ENCODE measurements at places on chromosomes 2 and 18.

DNA sequence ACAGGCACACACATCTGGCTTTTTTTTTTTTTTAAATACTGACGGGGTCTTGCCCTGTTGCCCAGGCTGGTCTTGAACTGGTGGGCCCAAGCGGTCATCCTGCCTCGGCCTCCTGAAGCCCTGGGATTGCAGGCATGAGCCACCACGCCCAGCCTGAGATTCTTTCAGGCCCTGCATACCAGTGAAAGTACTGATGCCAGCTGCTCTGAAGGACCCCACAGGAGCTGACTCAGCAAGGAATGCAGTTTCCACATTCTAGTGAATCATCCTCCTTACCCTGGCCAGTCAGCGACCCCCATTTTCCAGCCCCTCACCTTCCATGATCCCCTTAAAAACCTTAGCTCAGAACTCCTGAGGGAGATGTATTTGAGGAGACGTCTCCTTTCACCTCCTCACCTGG, 5.8 kb upstream of the DTYMK start:
- no peak overlapping the region for H3K4me3 ChIP-seq
- no peak for DNase-seq
- H3K27me3 ChIP-seq: no peaks in the 10 kb centered on the region
- peaks cover 83% of the 10 kb centered on the region for H3K36me3 ChIP-seq
- no peak overlapping the region for H3K27ac ChIP-seq

DNA sequence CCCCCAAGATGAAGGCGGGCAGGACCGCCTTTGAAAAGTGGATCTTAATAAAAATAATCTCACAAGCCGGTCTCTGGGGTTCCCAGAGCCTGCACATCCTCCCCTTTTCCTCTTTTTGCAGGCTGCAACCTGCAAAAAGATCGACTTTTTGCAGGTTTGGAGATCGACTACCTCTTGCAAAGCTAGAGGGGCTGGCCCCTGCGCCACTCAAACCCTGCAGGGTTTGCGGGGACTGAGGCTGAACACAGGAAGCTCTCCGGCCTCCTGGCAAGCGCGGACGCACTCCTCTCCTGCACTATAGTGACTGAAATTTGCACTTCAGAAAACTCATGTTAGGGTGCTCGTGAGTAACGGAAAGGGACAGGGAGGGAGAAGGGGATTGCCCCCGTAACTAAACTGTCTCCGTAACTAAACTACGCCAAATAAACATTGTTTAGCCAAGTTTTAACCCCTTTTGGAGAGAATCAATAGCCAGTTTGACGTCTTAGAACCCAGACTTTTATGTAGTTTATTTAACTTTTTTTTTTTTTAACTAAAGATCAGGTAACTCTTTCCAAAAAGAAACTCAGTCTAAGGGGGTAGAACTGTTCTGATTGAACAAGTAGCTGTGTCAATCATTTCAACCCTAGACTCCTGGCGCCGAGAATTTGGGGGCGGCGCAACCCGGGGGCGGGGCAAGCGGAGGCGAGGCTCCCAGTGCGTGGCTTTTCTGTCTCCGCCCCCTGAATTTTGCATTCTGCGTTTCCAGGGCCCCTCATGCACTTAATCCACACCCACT, 2.5 kb downstream of the IGFBP5 start:
- peaks cover 33% of the 10 kb centered on the region for H3K4me1 ChIP-seq
- H3K36me3 ChIP-seq: no peaks in the 10 kb centered on the region
- peak; percentile 81 for DNase-seq
- peak overlapping the region; percentile 73 for H3K27ac ChIP-seq

DNA sequence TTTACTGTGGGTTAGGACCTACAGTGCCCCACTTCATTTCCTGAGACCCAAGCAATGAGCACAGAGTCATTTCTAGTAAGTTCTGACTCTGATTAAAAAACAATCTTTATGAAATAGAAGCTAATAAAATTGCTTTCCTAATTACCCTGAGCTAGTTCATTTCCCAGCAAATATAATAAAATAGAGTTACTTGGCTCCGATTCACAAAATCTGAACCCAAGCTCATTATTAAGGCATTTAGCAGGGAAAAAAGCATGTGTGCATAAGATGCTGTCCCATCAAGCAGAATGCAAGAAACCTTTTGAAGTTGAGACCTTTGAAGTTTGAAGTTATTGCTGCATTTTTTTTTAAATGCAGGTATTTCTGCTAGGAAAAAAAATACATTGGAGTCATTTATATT, 629.1 kb downstream of the BCL11A start:
- no peaks in the 10 kb centered on the region for H3K27me3 ChIP-seq
- no peak overlapping the region for H3K27ac ChIP-seq

- peaks cover 9% of the 10 kb centered on the region for H3K4me1 ChIP-seq
- no peaks in the 10 kb centered on the region for H3K27me3 ChIP-seq
- H3K4me3 ChIP-seq: no peak overlapping the region
- H3K27ac ChIP-seq: no peak overlapping the region
These were observed 38.0 kb upstream of the COL5A2 start for GRCh38 chr2:189217541-189217940.

GRCh38 chr2:127226520-127227263, 6.6 kb upstream of the CYP27C1 start:
- peak overlapping the region; percentile 88 for H3K27ac ChIP-seq
- peaks cover 13% of the 10 kb centered on the region for H3K4me1 ChIP-seq
- H3K27me3 ChIP-seq: peaks cover 51% of the 10 kb centered on the region
- no peaks in the 10 kb centered on the region for H3K36me3 ChIP-seq

DNA sequence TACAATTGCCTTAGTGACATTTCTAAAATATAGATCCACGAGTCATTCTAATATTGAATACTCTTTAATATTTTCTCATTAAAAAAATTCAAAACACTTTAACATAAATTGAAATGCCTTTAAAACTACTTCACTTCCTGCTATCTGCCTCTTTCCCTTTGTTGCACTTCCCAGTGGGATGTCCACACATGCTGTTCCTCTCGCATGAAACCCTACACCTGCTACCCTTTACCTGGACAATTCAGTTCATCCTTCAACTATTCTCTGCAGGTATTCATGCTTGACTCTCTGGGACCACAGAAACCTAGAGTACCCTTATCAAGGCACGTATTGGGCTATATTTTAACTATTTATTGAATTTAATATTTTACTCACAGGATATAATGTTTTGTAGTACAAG, 373.3 kb upstream of the GALNT5 start:
- no peak overlapping the region for H3K27ac ChIP-seq
- H3K36me3 ChIP-seq: no peaks in the 10 kb centered on the region
- H3K4me3 ChIP-seq: no peak overlapping the region
- H3K4me1 ChIP-seq: no peaks in the 10 kb centered on the region
- H3K27me3 ChIP-seq: peaks cover 5% of the 10 kb centered on the region

GRCh38 chr2:10348891-10349290, 46.2 kb downstream of the HPCAL1 start:
- H3K4me3 ChIP-seq: no peak overlapping the region
- H3K27me3 ChIP-seq: no peaks in the 10 kb centered on the region
- no peak for DNase-seq
- peaks cover 70% of the 10 kb centered on the region for H3K4me1 ChIP-seq
- H3K27ac ChIP-seq: no peak overlapping the region
- H3K36me3 ChIP-seq: peaks cover 3% of the 10 kb centered on the region

GRCh38 chr2:117737846-117738245, 76.6 kb upstream of the DDX18 start:
- no peaks in the 10 kb centered on the region for H3K27me3 ChIP-seq
- no peaks in the 10 kb centered on the region for H3K36me3 ChIP-seq
- no peak overlapping the region for H3K4me3 ChIP-seq
- no peaks in the 10 kb centered on the region for H3K4me1 ChIP-seq
- H3K27ac ChIP-seq: no peak overlapping the region

DNA sequence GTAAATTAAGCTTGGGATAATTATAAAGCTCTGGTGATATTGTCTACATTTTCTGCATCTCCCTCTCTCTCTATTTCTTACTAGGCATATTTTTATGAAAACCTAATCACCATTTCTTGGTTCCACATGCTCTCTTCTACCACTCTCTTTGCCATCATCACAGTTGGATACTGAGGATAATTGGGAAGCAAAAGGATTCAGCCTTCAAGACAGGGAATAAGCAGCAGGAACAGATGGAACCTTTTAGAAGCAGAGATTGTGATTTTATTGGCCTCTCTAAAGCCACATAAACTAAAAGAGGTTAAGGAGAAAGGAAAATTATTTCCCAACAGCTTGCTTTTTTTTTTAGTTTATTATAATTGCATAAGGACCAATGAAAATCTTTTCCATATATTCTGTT, 226.3 kb upstream of the SPHKAP start:
- no peaks in the 10 kb centered on the region for H3K27me3 ChIP-seq
- H3K36me3 ChIP-seq: no peaks in the 10 kb centered on the region
- H3K4me3 ChIP-seq: no peak overlapping the region
- no peak for DNase-seq

DNA sequence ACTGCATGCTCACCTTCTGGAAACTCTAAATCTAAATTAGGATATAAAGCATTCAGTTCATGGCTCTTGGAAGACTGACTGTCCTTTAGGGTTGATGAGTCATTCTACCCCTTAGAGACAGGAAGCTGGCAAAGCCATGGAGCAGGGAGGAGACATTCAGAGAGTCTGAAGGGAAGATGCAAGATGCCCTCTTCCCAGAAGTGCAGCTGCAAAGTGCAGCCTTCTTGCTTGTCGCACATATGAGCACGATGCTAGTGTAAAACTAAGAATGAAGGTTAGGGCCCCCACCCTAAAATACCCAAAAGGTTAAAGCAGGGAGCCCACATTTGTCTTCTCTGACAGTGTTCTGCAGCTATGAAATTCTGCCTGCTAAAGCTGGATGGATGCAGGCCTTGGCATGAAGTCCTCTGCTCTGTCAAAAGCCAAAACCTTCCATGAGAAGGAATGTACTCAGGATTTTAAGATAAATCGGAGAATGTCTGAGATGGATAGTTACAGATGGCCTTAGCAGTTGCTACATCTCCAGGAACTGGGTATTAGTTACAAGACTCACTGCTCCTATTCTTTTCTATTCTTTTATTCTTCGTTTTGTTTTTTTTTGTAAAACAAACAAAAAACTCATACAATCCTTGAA, 89.7 kb downstream of the POLE4 start:
- no peaks in the 10 kb centered on the region for H3K36me3 ChIP-seq
- DNase-seq: no peak
- no peaks in the 10 kb centered on the region for H3K27me3 ChIP-seq
- H3K4me1 ChIP-seq: no peaks in the 10 kb centered on the region
- H3K27ac ChIP-seq: no peak overlapping the region

- H3K27me3 ChIP-seq: peaks cover 65% of the 10 kb centered on the region
- no peaks in the 10 kb centered on the region for H3K36me3 ChIP-seq
- H3K27ac ChIP-seq: no peak overlapping the region
- no peak overlapping the region for H3K4me3 ChIP-seq
These were observed 57.8 kb upstream of the LMAN1 start for GRCh38 chr18:59416818-59417217.

DNA sequence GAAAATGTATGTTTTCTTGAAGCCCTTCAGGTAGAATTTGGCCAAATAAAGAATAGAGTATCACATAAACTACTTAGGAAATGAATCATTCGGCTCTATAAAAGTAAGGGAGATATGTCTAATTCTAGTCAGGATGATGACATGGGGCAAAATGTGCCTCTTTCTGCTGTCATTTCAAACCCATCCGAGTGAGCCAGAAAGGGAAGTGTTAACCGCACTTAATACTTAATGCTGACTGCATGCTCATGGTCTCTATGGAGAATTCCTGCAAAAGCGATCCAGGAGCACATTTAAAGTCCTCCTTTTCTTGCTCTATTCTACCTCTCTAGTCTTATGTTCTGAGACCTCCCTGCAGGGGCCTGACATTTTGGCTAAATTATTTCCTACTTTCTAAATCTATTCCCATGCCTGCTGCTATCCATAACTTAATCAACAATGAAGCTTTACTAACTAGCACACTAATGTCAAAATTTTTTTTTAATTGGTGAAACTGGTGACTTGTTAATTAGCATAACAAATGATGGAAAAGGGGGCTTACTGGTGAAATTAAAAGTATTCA, 127.4 kb downstream of the CDC42EP3 start:
- H3K27me3 ChIP-seq: no peaks in the 10 kb centered on the region
- no peak overlapping the region for H3K4me3 ChIP-seq
- no peak for DNase-seq
- H3K27ac ChIP-seq: no peak overlapping the region

DNA sequence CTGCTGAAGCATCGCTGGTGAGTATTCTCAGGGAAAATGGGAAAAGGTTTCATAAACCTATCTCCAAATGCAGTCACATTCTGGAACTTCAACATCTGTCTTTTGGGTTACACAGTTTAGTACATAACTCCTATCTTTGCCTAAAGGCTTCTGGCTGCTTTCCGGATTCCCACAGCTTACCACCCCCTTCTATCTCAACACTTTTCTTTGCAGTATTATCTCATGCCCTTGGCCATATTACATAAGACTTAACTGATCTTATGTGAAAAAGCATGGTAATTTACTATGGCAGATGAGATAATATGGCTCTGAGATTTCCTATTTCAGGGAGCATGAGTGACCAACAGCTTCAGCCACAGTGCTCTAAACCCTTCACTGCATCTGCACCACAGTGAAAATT, 369.3 kb upstream of the LINC00305 start:
- H3K4me3 ChIP-seq: no peak overlapping the region
- H3K36me3 ChIP-seq: no peaks in the 10 kb centered on the region
- no peaks in the 10 kb centered on the region for H3K4me1 ChIP-seq
- H3K27ac ChIP-seq: no peak overlapping the region

GRCh38 chr2:235940330-235940729, 227.9 kb downstream of the GBX2 start:
- H3K4me1 ChIP-seq: no peaks in the 10 kb centered on the region
- H3K27ac ChIP-seq: no peak overlapping the region
- H3K27me3 ChIP-seq: peaks cover 17% of the 10 kb centered on the region
- no peaks in the 10 kb centered on the region for H3K36me3 ChIP-seq
- DNase-seq: no peak

DNA sequence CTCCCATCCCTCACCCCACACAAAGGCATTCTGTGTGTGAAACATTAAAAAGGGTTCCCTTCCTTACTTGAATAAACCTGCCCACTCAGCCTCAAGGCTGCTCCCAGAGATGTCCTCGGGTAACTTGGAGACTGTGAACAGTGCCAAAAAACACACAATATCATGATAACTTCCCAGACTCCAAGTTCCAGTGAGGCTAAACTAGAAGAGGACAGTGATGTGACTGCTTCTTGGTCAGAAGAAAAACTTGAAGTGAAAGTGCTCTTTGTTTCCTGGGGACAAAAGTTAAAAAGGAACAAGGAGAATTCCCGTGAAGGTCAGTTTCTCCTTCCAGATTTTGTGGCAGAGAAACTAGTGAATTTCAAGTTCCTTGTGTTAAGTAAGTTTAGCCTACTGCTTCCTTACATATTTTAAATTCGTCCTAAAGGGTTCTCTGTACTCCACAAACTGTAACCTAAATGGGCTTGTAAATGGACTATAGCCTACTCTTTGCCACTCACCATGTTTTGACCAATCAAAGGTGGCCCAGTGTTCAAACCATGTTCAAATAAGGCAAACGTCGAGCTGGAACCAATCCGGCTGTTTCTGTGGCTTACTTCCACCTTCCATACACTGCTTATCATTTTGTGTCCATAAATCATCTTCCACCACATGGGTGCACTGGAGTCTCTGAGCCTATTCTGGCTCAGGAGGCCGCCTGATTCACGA, 20.4 kb downstream of the TPRKB start:
- peaks cover 26% of the 10 kb centered on the region for H3K27me3 ChIP-seq
- no peak for DNase-seq
- no peak overlapping the region for H3K27ac ChIP-seq
- no peaks in the 10 kb centered on the region for H3K4me1 ChIP-seq
- peaks cover 3% of the 10 kb centered on the region for H3K36me3 ChIP-seq
- no peak overlapping the region for H3K4me3 ChIP-seq

- H3K36me3 ChIP-seq: peaks cover 65% of the 10 kb centered on the region
- DNase-seq: peak; percentile 47
- peaks cover 39% of the 10 kb centered on the region for H3K4me1 ChIP-seq
- no peaks in the 10 kb centered on the region for H3K27me3 ChIP-seq
- peak overlapping the region; percentile 64 for H3K4me3 ChIP-seq
These were observed 29.2 kb downstream of the UNC50 start for GRCh38 chr2:98637401-98638147.

All from activated T-cell treated with anti-CD3 and anti-CD28 coated beads, Interleukin-2, amount 50 U/mL, for 24 hours (primary cell).